ENCODE measurements at places on chromosomes 6 and 20.

GRCh38 chr6:17985934-17986655, 1.3 kb downstream of the KIF13A start:
- no peak for DNase-seq

DNA sequence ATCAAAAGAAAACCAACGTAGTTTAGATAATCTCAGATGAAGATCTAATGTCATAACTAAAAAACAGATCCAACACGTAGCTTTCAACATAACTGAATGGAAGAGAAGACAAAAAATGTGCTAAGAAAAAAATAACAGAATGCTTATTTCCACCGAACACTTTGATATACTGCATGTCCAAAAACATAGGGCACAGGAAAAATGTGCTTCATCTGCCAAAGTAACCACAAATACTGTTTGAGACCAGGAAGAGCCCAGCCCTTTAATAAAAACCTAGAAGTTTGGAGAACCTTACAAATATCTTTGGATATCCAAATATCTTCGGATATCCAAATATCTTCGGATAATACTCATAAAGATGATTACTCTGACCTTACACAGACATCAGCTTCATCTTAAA, 19.8 kb downstream of the LAMA4 start:
- DNase-seq: no peak

GRCh38 chr20:45909817-45910669, 1.9 kb downstream of the PLTP start:
- no peak for DNase-seq

GRCh38 chr20:20802328-20802727, 89.9 kb upstream of the RALGAPA2 start:
- no peak for DNase-seq

- DNase-seq: no peak
These were observed 28.5 kb downstream of the C6orf15 start for GRCh38 chr6:31083742-31084354.

- no peak for DNase-seq
These were observed 90.1 kb downstream of the SPTLC3 start for GRCh38 chr20:13098720-13099355.

GRCh38 chr6:45450831-45451230, 73.1 kb upstream of the SUPT3H start:
- no peak for DNase-seq

- DNase-seq: no peak
These were observed 65.1 kb downstream of the DLGAP4 start for GRCh38 chr20:36370991-36371790.

DNA sequence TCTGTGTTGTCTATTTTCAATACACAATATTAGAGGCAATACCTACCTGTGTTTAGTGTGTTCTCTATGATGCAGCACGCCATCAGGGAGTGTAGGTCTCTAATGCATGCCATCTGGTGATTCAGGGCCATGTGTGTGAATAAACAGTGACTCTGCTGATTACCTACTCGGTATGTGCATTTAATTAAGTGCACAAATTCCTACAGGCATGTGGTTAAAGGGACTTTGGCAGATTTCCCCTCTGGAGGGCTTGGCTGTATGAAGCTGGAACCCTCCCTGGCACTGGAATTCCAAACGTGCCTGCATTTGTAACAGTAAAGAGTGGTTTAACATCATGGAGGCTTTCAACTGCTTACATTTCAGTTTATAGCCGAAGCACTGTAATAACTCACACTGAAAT, 401.5 kb upstream of the SASH1 start:
- no peak for DNase-seq

DNA sequence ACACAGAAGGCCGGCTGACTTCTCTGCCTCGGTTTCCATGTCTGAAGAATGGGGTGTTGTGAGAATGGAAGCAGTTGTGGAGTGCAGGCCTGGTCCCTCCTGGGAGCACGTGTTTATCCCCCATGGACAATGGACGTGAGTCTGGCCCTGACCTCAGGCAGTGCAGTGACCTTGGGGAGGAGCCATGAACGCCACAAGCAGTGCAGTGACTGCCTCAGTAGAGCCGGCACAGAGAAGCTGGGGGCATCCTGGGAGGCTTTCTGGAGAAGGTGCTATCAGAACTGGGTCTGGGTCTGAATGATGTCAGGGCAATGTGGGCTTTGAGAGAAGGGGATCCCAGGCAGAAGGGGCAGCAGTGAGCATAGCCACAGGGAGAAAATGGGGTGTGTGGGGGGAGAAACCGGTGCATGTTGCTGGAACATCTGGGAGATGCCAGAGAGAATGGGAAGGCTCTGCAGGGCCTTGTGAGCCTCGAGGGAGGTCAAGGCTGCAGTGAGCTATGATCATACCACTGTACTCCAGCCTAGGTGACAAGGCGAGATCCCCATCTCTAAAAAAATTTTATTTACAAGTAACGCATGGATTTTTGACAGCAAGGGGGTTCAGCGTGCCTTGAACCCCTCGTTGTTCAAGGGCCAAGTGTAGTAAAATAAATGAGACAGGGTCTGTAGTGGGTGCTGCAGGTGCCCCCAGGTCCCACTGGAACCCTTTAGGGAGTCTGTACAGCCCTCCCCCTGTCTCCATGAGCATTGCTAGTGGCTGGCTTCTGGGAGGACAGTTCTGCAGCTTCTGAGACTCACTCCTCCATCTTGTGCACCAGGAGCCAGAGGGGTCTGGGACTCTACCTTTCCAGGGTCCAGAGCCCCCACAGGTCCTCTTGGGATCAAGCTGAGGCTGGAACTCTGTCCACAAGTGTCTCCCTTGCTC, 27.0 kb upstream of the ZBP1 start:
- no peak for DNase-seq

DNA sequence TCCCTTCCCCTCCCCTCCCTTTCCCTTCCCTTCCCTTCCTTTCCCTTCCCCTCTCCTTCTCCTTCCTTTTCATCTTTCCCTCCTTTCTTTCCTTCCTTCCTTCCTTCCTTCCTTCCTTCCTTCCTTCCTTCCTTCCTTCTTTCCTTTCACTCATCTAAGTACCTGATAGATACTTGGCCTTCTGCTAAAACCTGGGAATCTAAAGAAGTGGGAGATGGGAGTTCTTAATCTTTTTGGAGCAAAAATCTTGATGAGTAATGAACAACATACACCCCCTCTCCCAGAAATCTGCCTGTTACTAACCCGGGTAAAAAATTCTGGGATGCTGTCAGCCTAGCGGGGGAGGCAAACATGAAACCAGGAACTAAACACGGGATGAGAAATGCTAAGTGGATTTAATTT, 100.7 kb downstream of the VEGFA start:
- no peak for DNase-seq

GRCh38 chr6:145063091-145063490, 672.2 kb downstream of the EPM2A start:
- DNase-seq: no peak
